ENCODE measurements at places on chromosomes 11 and 22.

DNA sequence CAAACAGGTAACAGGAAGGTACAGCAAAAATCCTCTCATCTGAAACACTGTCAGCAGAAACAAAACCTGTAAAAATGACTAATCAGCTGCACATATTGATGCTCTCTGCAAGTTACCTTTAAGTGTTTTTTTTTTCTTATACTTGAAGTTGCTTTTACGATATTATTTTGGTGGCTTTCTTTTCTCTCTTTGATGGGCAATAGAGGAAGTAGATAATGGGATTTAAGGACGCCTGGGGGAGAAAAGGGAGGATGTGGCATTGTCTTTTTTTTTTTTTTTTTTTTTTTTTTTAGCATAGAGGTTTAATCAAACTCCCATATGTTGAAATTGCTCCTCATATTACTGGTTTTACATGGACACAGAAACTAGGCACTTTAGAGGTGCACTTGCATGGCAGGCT is 11.4 kb upstream of the ADSL start:
- no peak for DNase-seq

DNA sequence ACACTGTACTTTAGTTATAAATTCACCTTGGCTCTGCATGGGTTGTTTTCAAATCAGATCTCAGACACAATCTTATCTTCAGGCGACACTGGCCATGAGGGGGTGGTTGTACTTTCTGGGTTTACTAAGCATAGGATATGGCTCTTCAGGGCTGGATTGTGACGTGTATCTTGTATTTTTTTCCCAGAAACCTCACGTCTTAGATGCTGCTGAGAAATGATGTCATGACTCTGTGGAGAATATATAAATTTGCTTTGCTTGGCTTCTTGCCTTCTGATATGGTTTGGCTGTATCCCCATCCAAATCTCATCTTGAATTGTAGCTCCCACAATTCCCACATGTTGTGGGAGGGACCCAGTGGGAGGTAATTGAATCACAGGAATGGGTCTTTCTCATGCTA is 82.8 kb upstream of the VSTM5 start:
- no peak for DNase-seq

- DNase-seq = no peak
Observed at GRCh38 chr22:48741540-48741939, 1086.1 kb downstream of the BRD1 start.

- DNase-seq = no peak
Observed at GRCh38 chr11:32990481-32990880, 25.2 kb upstream of the DEPDC7 start.

DNA sequence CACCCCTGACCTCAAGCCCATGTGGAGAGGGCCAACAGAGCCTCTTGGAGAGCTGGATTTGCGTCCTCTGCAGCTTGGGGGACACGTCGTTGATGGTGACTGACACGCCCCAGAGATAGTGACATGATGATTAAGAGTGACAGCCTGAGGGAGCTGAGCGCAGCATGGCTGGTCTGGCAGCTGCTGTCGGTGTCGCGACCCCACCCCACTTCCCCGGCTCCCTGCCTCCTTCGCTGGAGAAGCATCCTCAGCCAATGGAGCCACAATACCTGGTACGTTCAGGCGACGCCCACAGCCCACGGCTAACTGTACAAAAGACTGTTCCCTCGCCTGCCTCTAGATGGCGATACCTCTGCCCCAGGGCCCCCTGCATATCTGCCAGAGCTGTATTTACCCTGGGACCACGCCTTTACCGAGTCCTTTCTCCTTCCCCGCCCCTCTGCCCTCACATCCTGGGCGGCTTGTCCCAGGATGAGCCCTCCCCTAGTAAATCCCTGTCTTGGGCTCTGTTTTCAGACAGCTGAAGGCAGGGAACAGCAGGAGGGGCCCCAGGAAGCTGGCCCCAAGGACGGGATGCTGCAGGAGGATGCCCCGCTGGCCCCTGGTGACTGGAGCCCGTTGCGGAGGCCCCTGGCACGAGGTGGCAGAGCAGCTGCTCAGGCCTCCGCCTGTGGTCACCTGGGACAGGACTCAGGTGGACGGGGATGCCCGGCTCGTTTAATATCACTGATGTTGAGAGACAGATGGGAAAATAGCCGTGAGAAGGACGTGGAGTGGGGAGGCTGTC is 90.6 kb downstream of the RPS6KA4 start:
- peak; percentile 63 for DNase-seq

- DNase-seq = no peak
Observed at GRCh38 chr11:18372201-18372600, 22.2 kb upstream of the LDHA start.
